Osteocyte (in vitro differentiated cells): ENCODE measurements at places on chromosomes 7 and 10. TPM values are rescaled to one million over a fixed set of nuclear protein-coding genes. Genes with fewer than 3 reads are reported as not detected.

Gene TLX1
- total RNA-seq, result not detected in 2 replicates

Gene TRPV6
- total RNA-seq, result not detected in 2 replicates

Gene BNIP3
- 29.2 and 31.6 TPM in 2 replicates for total RNA-seq

Gene GIMAP4
- not detected in 2 replicates for total RNA-seq

Gene BMPR1A
- total RNA-seq, result 75.5 and 79.6 TPM in 2 replicates

Gene IFIT1B
- not detected in 2 replicates for total RNA-seq

Gene SLC39A12
- total RNA-seq, result not detected in 2 replicates

Gene FAM25G
- total RNA-seq, result not detected in 2 replicates

Gene TMEM176B
- not detected in 2 replicates for total RNA-seq

Gene GIMAP8
- not detected in 2 replicates for total RNA-seq

Gene HMX3
- total RNA-seq, result not detected in 2 replicates

Gene ZCCHC24
- 85.7 and 88.3 TPM in 2 replicates for total RNA-seq

Gene INTS15
- 36.5 and 40.3 TPM in 2 replicates for total RNA-seq

Gene VAX1
- total RNA-seq, result 3.2 and 4.0 TPM in 2 replicates
